Stimulated activated CD4-positive, alpha-beta T cell treated with anti-CD3 and anti-CD28 coated beads, Interleukin-2, amount 100 ng/mL, for 24 hours (primary cell): ENCODE measurements at places on chromosomes 3 and 15.

DNA sequence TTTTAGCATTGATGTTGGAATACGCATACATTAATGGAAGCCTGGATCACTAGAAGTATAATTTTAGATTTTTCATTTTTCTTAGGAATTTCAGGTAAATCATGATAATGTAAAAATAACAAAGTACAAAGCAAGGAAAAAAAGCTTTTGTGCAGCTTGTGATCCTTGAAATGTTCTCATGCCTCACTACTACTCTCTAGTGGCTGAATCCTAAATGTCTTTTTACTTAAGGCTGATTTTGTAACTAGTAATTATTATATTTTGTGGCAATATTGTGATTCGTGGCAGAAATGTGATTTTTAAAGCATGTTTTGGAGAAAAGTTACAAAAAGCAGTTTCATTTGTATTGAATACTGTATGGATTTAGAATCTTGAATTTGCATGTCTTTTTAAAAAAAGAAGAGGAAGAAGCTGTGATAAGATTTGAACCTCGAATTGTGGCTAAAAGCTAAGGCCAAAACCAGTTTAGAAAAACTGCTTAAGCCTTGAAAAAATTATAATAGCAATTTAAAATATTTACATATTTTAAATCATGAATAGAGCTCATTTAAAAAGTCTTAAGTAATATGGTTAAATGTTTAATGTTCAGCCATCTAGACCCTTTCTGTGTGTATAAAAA lies 39.0 kb downstream of the U2SURP start:
- no peak for DNase-seq

GRCh38 chr3:174198199-174198598 lies 660.9 kb upstream of the NAALADL2 start:
- DNase-seq, result no peak

- DNase-seq, result no peak
These were observed 25.3 kb downstream of the FOXL2 start for GRCh38 chr3:138921316-138922292.

DNA sequence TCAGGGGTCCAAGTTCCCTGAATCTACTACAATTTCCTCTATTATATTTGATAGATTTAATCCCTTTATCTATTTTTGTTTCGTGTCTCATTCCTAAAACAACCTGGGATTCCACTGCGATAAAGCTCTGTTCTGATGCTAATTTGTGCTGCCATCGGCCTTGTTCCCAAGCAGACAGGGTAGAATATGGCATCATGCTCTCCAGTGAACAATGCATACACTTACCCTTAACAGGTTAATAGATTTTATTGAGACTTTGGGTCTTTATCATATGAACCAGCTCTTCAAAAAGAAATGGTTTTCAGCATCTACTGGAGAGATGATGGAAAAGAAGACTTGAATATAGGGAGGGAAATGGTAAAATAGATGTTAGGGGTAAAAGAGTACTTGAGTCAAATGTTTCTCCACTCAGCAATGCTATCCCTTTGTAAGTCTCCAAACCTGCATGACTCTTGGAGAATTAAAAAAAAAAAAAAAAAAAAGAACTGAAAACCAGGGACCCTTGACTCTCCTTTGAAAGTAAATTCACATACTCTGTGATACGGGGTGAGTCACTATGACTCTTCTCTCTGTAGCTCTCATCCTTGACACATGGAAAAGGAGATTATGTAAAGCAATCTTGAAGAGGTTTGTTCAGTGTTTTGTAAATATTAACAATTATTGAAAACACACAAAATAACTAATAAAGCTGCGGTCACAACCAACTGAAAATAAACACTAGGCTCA lies 268.8 kb downstream of the ZBTB20 start:
- DNase-seq, result no peak

- no peak for DNase-seq
These were observed 249.9 kb downstream of the CADM2 start for GRCh38 chr3:85208650-85209049.

- peak; percentile 39 for DNase-seq
These were observed 16.9 kb upstream of the SEMA4B start for GRCh38 chr15:90184119-90184785.

GRCh38 chr3:111851511-111851954 lies 7.5 kb upstream of the PHLDB2 start:
- no peak for DNase-seq

- DNase-seq, result no peak
These were observed 82.8 kb downstream of the EBLN2 start for GRCh38 chr3:73144276-73144675.
